SK-MEL-5 (cell line): ENCODE measurements at places on chromosomes 13 and 19. TPM values are rescaled to one million over a fixed set of nuclear protein-coding genes. Genes with fewer than 3 reads are reported as not detected.

The SPINT2 gene
- total RNA-seq, result not detected in 2 replicates

The DACT3 gene
- 3.4 and 3.8 TPM in 2 replicates for total RNA-seq

The LHB gene
- total RNA-seq, result not detected in 2 replicates

DNA sequence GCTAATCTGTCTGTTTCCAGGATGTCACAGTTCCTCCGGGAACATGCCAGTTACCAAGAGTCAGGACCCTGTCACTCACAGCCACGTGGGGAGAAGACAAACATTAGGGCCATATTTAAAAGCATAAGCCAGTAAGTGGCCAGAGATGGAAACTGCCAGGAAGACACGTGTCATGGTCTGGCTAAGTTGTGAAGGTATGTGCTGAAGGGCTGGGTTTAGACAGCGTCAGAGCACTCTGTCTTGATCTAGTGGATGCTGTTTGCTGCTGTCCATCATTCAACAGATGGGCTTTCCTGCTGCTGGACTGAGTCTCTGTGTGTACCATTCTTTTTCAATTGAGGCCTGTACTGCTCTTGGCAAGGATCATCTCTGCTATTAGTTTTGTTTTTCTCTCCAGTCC, 128.6 kb downstream of the HS6ST3 start:
- no peak for DNase-seq

- DNase-seq, result no peak
Observed at GRCh38 chr13:88857256-88857655, 1186.1 kb downstream of the SLITRK5 start.

DNA sequence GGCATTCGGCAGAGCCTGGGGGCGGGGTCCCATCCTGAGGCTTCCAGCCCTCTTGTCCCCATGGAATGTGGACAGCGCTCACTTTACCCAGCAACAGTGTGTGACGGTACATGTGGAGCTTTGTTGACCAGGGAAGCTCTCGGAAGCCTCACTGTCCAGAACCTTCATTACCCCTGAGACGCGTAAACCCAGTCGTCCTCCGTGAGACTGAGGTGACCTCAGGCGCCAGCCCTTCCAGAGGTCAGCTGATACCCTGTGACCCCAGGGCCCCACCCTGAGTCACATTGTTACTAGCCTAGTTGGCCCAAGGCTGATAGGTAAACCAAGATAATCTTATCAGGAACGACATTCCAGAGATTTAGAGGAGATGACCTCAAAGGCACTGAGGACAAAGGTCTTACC, 10.2 kb upstream of the TMEM160 start:
- DNase-seq, result no peak

The SSC5D gene
- total RNA-seq, result 0.05 TPM in 1 of 2 replicates, not detected in the other

- peak; percentile 85 for DNase-seq
Observed at GRCh38 chr19:47663911-47664771, 49.1 kb upstream of the EHD2 start.

The IGFL3 gene
- total RNA-seq, result not detected in 2 replicates

DNA sequence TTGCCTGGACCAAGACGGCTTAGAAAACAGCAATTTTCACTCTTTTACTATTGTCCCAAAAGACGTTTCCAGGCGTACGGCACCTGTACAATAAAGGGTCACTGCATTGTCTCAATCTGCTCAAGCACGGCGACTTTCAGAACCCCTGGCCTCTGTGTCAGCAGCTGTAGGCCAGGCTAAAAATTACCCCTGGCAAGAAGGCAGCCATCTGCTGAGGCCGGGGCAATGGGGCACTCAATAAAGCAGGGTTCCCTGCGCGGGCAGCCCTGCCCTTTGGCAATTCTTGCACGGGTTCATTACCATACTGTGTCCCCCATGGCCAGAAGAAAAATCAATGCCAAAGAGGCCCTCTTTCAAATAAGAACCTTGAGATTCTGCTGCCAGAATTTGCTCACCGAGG, 52.1 kb downstream of the STK24 start:
- no peak for DNase-seq

The ONECUT3 gene
- total RNA-seq, result not detected in 2 replicates

DNA sequence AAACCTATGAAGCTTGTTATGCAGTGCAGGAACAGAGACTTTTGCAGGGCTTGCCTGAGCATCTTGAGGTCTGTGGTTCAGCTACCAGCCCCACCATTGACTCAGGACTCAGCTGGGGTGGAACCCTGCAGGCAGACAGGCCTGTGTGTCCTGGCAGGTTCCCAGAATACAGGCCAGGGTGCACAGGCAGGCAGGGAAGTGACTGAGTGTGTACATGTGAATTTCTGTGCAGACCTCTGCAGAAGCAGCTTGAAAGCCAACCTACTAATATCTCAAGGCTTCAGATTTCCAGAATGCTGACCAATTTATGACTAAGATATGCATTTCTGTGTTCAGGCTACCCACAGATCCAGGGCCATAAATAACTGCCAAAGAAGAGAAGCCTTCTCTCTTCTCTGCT, 254.4 kb downstream of the DLEU7 start:
- DNase-seq, result no peak
